ENCODE measurements at places on chromosomes 6 and 20.

DNA sequence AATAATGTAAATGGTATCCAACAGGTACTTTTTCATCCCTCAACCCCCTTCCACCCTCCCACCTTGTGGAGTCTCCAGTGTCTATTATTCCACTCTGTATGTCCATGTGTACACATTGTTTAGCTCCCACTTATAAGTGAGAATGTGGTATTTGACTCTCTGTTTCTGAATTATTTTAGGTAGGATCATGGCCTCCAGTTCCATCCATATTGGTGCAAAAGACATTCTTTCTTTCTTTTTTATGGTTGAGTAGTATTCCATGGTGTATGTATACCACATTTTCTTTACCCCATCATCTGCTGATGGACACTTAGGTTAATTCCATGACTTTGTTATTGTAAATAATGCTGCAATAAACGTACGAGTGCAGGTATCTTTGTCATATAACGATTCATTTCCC lies 58.2 kb upstream of the PRND start:
- no peak for DNase-seq

- DNase-seq: no peak
These were observed 102.9 kb downstream of the OR2B2 start for GRCh38 chr6:27809067-27809938.

DNA sequence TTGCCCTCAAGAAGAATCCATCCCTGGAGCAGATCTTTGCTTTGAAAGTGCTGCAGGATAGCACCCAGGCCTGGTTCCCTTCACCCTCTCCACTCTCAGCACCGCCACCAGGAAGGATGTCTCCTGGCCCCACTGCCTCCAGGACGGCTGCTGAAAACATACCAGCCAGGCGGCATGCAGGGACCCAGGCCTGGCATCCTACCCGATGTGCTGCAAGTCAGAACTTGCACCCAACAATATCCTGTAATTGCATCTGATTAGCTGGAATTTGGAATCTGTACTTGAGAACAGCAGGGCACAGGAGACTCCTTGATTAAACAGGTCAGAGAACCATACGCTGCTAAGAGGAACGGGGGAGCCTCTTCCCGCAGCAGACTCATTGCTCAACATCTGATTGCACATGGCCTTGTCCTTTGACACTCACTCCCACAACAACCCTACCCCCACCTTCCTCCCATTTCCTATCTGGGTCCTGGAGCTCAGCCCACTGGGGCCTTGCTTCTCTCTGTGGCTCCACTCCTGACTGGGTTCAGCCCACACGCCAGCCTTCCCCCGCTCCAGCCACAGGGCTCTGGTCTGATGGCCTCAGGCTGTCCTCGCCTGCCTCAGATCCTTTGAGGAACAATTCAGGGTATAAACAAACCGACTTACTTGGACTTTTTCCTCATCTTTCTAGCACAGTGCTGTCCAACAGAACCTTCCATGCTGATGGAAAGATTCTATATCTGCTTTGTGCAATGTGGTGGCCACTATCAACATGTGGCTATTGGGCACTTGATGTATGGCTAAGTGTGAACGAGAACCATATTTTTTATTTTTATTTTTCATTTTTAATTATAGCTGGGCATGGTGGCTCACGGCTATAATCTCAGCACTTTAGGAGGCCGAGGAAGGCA lies 78.0 kb downstream of the FGD2 start:
- DNase-seq: no peak

GRCh38 chr20:56348305-56348693 lies 10.5 kb upstream of the FAM210B start:
- no peak for DNase-seq

DNA sequence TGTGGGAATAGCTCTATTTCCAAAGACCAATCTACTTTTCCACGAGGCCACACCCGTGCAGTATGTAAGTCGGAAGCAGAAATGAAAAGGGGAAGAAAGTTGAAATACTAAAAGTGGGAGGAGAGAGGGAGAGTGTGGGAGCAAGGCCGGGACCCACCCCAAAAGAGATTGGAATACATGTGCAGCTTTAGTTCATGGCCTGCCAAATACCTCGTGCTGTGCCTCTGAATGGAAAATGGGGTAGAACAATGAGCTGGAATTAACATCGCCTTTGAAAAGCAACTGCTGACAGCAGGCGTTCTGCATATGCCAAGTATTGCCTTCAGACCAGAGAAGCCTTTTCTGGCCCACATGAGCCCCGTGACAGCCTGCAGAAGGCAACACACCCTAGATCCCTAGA lies 155.6 kb downstream of the CD83 start:
- DNase-seq: no peak

GRCh38 chr6:156310701-156311100 lies 466.5 kb upstream of the ARID1B start:
- no peak for DNase-seq

All from stimulated activated CD8-positive, alpha-beta memory T cell treated with anti-CD3 and anti-CD28 coated beads, Interleukin-12 subunit alpha, Interleukin-12 subunit beta, amount 100 ng/mL, for 4 hours (primary cell).